ENCODE measurements at places on chromosomes 7 and 10.

DNA sequence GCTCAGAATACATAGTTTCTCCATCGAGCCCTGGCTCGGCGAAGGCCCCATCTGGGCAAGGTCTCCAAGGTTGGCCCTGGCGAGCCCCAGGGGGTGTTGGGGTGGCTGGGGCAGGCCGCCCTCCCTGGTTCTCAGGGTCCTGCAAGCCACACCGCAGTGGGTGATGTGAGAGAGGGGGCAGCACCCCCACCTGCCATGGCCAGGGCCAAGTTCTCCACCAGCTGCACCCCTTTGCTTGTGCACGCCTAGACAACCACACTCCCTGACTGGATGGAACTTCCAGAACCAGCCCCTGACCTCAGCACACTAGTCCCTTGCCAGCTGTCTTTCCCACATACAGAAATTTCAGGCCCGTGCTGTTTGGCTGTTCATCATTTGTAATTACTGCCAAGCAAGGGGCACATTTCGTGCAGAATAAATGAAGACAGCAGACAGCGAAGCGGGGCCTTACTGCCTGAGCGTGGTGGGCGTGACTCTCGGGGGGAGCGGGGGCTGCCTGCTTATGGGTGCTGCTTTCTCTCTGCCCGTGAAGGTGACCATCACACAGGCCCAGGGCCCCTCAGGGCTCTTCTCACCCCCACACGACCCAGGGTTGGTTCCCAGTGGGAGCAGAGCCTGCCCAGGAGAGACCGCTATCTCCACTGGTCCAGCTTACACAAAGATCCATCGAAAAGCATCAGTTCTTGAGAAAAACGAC, 85.9 kb downstream of the ADARB2 start:
- no peak for DNase-seq

DNA sequence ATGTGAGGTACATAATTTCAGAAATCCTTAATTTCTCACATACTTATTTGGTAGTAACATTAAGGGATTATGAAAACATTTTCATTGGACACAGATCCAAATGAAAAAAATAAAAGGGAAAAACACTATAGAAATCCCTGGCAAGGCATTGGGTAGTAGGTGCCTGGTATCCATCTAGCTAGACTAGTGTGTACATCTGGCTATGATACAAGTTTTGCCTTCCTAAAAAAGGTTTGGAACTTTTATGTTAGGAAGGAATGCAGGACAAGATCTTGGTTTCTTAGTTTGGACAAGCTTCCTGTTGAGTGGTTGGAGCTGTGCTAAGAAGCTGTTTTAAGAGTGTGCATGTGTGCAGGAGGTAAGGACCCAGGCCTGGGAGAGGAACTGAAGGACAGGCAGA, 252.3 kb upstream of the GLI3 start:
- DNase-seq: peak; percentile 16

DNA sequence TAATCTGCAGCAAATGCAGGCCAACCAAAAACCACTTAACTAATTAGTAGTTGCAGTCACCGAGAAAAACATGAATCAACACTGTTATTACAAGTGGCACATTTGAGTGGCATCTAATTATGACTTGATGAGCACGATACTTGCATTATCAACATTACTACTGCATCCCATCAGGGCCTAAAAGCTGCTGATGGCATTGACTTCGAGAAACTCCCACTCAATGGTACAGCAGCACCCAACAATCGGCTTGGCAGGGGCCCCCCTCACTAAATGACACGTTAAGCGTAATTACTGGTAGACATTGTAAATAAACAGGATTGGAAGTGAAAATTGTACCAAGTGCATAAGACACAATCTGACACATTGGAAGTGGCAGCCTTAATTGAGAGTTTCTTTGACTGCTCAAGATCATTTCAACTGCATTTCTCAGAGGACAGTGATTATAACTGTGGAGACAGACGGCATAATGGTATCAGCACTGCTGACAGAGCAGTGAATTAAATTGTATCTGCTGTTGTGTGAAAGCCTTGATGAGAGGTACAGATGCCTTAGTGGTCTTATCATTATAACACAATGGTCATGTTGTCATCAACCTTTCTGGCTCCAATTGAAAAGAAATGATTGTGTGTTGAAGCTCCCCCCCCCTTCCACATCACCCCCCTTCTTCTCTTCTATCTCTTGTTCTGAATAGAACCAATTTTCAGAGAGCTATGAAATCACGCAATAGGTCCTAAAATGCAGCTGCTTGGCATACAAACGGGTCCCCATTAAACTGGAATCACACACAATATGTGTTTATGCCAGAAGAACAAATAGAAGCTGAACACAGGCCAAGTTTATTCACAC, 43.4 kb downstream of the SHTN1 start:
- DNase-seq: no peak

- no peak for DNase-seq
These were observed 38.4 kb upstream of the ELFN1 start for GRCh38 chr7:1631678-1632077.

- DNase-seq: no peak
These were observed 545.5 kb upstream of the FOXK1 start for GRCh38 chr7:4136501-4137110.

GRCh38 chr7:158439035-158439434, 148.6 kb downstream of the PTPRN2 start:
- DNase-seq: no peak

- DNase-seq: peak; percentile 54
These were observed 13.1 kb downstream of the UMAD1 start for GRCh38 chr7:7653593-7654187.

DNA sequence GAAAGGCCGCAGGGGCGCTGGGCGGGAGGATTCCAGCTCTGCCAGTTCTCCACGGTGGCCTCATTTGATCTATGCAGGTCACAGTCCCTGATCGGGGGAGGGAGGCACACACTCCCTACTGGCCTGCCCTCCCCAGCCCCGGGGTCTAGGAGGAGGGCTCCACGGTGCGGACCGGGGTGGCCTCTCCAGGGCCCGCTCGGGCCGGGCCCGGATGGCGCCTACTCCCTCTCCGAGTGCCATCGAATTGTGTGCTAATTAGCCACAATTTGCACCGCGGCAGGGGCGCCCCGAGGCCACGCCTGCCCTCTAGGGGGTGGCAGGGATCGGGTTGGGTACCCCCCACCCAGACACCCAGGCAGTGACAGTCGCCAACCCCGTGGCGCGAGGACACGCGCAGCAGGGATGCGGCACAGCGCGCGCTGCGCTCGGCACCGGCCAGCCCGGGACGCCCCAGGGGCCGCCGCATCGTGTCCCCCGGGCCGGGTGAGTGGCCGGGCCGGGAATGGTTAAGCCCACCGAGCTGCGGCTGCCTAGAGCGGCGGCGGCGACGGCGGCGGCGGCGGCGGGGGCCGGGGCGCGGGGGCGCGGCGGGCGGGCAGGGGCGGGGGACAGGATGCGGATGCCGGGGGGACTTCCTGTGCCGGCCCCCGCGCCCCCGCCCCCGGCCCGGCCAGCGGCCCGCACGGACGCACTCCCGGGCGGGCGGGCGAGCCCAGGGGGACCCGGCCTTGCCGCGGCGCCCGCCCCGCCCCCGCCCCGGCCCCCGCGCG, at the start of gene ZNF853:
ZNF853 (plus strand) TSS at position 658 of the 770 bp plus-strand sequence. CDS start 565 bp downstream, outside the sequence.
- DNase-seq: peak; percentile 64

- peak; percentile 30 for DNase-seq
These were observed 14.9 kb upstream of the PLEKHS1 start for GRCh38 chr10:113736576-113736975.

GRCh38 chr10:23530079-23530478, 91.2 kb downstream of the OTUD1 start:
- peak; percentile 55 for DNase-seq

DNA sequence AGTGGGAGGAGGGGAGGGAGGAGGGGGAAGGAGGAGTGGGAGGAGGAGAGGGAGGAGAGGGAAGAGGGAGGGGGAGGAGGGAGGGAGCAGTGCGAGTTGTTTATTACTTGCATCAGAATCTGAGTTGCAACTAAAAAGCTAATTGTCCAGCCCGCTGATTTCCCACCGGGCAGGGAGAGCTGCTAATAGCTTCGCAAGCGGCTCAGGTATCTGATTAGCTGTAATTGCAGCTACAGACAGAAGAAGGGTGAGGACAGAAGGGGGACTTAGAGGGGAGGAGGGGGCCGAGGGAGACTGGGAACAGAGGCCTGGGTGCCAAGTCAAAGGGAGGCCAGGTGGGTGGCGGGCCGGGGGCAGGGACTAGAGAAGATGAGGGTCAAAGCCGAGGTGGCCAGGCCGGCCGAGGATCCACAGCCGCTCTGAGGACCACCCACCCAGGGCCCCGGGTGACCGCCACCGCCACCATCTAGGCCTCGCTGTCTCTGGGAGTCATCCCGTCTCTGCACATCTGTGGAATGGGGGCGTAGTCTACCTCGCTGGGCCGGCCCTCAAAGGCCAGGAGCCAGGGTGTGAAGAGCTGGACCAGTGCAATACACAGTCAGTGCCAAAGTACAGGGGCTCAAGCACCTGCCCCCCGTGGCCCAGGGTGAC, 54.2 kb downstream of the MICALL2 start:
- peak; percentile 33 for DNase-seq

DNA sequence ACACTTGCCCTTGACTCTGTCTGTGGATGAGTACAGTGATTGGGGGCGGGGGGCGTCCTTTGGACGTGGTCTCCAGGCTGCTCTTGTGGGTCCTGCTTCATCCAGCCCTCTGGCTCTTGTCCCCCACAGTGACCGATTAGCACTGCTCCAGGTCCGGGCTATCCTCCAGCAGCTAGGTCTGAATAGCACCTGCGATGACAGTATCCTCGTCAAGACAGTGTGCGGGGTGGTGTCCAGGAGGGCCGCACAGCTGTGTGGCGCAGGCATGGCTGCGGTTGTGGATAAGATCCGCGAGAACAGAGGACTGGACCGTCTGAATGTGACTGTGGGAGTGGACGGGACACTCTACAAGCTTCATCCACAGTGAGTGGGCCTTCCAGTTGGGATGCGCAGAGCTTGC, 18.3 kb downstream of the TACR2 start:
- no peak for DNase-seq

GRCh38 chr10:123930340-123931001, 38.9 kb upstream of the CPXM2 start:
- DNase-seq: no peak

- DNase-seq: no peak
These were observed 80.1 kb upstream of the CAPZA2 start for GRCh38 chr7:116782177-116782711.

- DNase-seq: no peak
These were observed 46.1 kb upstream of the SLF2 start for GRCh38 chr10:100866575-100867098.

- no peak for DNase-seq
These were observed 2.2 kb downstream of the PVRIG start for GRCh38 chr7:100221767-100222444.

GRCh38 chr7:12210179-12211053, 678 bp upstream of the TMEM106B start:
- peak; percentile 90 for DNase-seq

GRCh38 chr10:90787393-90788198, 70.2 kb downstream of the HTR7 start:
- DNase-seq: peak; percentile 73

- no peak for DNase-seq
These were observed 25.4 kb upstream of the ZNF138 start for GRCh38 chr7:64768824-64769223.

GRCh38 chr10:110158051-110159005, 49.1 kb upstream of the MXI1 start:
- no peak for DNase-seq

GRCh38 chr7:106986450-106986977, 58.0 kb upstream of the PRKAR2B start:
- no peak for DNase-seq

GRCh38 chr7:99008921-99009530, 130.7 kb downstream of the TRRAP start:
- no peak for DNase-seq

- no peak for DNase-seq
These were observed 2.5 kb upstream of the ETV1 start for GRCh38 chr7:13991791-13992595.

- DNase-seq: peak; percentile 63
These were observed at the start of gene TFPI2 for GRCh38 chr7:93890464-93891068. Gene TFPI2 (minus strand): TSS chr7:93890753. CDS start chr7:93890678, 75 bp downstream.

DNA sequence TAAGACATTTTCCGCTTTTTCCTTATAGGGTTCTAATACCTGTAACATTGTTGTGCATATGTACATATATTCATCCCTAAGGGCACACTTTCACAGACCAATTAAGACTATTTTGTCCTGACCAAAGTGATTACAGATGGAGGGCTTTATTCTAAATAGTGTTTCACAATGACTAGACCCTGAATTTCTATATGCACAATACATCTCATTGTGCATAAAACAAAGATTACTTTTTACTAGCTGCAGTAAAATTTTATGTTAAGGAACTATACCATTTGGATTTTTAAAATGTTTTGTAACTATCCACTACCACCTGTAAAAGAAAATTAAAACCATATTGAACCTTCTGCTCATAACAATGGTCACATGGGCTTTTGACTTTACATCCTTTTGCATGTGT, 87.8 kb downstream of the CTTNBP2 start:
- DNase-seq: no peak
